ENCODE measurements at places on chromosomes 2 and 18.

GRCh38 chr2:145288650-145289496 lies 769.0 kb upstream of the ZEB2 start:
- DNase-seq: no peak

DNA sequence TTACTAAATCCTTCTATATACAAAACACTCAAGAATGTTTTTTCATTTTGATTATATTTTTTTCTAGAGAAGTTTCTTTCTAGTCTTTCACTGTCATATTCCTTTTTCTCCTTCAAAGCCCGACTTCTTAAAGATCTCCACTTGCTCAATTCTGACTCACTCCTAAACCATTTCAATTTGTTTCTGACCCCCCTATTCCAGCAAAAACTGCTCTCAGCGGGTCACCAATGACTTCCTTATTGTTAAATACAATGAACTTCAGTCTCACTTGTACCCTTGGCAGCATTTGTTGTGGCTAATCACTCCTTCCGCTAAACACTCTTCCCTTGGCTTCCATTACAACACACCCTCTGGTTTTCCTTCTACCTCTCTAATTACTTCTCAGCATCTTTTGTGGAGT lies 111.1 kb upstream of the RBBP8 start:
- no peak for DNase-seq

DNA sequence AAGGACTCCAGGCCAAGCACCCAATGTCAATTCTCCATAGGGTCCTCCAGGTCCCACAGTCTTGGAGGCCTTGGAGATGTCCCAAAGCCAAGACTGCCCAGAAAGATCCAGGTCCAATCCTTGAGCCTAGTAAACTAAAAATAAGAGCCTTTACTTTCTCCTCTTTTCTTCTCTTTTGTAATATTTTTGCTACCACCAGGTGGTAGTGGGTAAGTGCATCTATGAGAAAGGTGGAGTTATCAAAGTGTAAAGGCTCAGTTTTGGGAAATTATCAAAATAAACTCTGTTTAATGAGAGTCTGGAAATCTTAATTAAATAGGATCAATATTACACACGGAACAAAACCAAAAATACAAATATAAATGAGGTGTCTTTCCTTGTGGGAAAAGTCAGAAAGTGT lies 276.4 kb downstream of the ALK start:
- DNase-seq: no peak

- no peak for DNase-seq
Observed at GRCh38 chr2:159926695-159927094, 128.7 kb upstream of the CD302 start.

- no peak for DNase-seq
Observed at GRCh38 chr2:205754924-205755321, 72.6 kb downstream of the NRP2 start.

DNA sequence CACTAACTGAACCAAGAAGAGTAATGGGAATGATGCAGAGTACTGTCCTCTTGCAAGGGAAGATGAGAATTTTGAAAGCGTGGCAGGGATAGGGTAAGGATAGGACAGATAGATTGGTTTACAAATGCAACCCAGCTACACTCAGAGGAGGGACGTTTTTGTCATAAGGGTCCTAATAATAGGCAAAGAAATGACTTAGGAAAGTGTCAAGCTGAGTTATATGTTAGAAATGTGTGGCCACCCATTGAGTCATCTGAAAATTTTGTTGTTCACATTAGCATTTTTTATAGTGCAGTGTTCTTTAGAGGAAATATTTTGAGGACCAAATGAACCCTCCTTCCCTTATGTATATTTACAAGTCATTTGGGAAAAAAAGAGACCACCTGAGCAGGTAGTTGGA lies 137.5 kb downstream of the PHLPP1 start:
- no peak for DNase-seq

DNA sequence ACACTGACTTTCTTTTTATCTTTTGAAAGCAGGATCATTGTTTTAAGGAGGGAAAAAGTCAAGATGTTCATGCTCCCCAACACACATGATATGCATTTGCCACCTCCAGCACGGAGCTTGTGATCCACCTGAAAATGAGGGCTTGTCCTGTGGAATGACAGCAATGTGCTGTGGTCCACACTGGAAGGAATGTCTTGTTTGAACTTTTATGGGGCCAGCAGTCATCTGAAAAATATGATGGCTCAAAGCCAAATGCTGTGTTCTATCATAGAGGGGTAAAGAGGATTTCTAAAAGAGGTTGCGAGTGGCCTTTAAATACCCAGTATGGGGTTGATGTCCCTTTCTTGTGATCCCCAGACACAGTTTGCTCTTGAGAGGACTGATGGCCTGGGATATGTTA lies 226.5 kb upstream of the SPRED2 start:
- no peak for DNase-seq
